ENCODE measurements at places on chromosomes 5 and 9. TPM values are rescaled to one million over a fixed set of nuclear protein-coding genes. Genes with fewer than 3 reads are reported as not detected.

Gene SPOCK1
- 0.42 TPM for total RNA-seq

Gene LCN1
- total RNA-seq: not detected

Gene SAXO1
- not detected for total RNA-seq

- peak; percentile 30 for DNase-seq
These were observed 9.9 kb downstream of the PTCH1 start for GRCh38 chr9:95506678-95507463.

DNA sequence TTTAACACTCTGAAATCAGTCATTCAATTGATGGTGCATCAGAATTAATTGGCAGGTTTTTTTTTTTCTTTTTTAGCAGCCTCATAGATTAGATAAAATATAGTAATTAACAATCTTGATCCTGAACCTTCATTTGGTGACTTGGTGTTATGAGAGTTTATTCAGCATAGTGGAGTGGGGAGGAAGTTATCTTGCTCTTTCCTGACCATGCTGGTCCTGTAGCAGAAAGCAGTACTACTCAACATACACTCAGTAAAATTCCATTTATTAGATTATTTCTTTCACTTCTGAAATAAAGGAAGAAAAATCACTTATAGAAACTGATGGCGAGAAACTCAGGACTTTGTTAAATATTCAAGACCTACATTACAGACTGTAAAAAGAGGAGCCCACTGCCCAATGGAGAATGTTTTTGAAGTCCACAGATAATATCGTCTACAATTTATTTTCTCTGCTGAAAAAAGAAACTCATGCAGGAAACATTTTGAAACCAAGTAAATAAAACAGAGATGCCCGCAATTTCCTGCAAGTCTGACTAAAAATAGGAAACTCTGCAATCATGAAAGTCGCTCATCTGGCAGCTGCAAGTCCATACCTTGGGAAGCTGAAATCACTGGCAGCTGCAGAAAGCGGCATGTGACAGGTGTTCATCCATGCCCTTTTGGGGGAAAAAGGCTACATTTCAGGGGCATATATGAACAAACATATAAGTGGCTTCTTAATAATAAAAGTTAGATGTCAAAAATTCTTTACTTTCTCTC is 233.2 kb upstream of the RFX3 start:
- peak; percentile 26 for DNase-seq

Gene CD72
- total RNA-seq: 4.5 TPM

Data from activated naive CD4-positive, alpha-beta T cell treated with anti-CD3 and anti-CD28 coated beads for 36 hours (primary cell).